Stomach (tissue), 19 donors: ENCODE measurements at places on chromosomes 2 and 18. TPM values are rescaled to one million over a fixed set of nuclear protein-coding genes. Genes with fewer than 3 reads are reported as not detected.

GRCh38 chr2:8312861-8313830, 368.7 kb upstream of the ID2 start:
- no peaks in the 10 kb centered on the region for H3K36me3 ChIP-seq
- H3K4me1 ChIP-seq = no peaks in the 10 kb centered on the region
- no peak overlapping the region for H3K27ac ChIP-seq
- peak; percentile 59 for DNase-seq
- H3K4me3 ChIP-seq = no peak overlapping the region
- no peaks in the 10 kb centered on the region for H3K27me3 ChIP-seq

DNA sequence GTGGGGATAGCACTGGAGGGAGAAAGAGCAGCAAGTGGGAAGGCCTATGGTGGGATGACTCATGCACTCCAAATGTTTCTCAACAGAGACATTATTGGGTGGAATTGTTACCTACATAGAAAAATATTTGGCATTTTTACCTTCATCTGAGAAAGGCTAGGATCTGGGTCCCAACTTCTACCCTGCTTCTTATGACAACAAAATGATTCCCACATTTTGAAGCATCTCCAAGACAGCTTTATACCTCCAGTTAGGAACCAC, 908.9 kb upstream of the GYPC start:
- H3K4me1 ChIP-seq = no peaks in the 10 kb centered on the region
- H3K27me3 ChIP-seq = no peaks in the 10 kb centered on the region
- no peak overlapping the region for H3K27ac ChIP-seq
- no peak overlapping the region for H3K4me3 ChIP-seq

LHCGR gene
- polyA plus RNA-seq = not detected

DNA sequence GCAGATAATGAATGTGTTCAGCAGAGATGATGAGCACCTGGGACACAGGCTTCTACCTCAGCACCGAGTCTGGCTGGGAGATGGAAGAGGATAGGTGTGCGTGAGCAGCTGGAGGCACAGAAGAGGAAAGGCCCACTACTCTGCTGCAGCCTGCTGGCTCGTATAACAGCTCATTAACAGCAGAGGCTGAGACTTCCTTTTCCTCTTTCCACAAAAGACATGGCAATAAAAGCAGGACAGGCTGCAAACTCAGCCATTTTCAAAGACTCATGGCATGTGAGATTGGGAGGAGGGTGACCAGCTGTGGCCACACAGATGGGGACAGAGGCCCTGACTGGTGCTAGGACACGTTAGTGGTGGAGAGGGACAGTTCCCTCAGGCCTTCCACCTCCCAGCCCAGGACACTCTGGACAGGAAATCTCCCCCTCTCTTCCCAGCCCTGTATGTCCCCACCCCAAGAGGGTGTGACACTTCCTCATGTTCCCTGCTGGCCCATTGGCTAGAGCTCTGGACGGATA, 60.3 kb downstream of the CACNB4 start:
- H3K4me1 ChIP-seq = peaks cover 13% of the 10 kb centered on the region
- no peaks in the 10 kb centered on the region for H3K36me3 ChIP-seq
- H3K27ac ChIP-seq = no peak overlapping the region
- H3K4me3 ChIP-seq = no peak overlapping the region

TLX2 gene
- polyA plus RNA-seq = 0.28 TPM

DNA sequence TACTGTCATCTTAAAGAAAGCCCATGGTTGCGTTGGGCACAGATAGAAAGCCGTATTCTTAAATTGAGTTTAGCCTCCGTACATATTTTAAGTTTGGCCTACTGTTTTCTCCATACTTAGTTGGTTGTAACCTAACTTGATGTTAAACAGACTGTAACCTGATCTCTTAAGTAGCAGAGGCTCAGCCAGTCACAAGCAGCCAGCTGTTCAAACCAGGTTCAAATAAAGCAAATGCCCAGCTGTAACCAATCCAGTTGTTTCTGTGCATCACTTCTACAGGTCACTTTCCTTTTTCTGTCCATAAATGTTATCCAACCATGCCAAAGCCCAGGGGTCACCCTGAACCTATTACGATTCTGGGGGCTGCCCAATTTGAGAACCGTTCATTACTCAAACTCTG, 10.0 kb upstream of the THADA start:
- no peaks in the 10 kb centered on the region for H3K4me1 ChIP-seq
- H3K27ac ChIP-seq = no peak overlapping the region
- H3K27me3 ChIP-seq = no peaks in the 10 kb centered on the region
- no peak overlapping the region for H3K4me3 ChIP-seq
- no peak for DNase-seq
- H3K36me3 ChIP-seq = no peaks in the 10 kb centered on the region

FMNL2 gene
- polyA plus RNA-seq = 7.8 TPM

LONRF2 gene
- polyA plus RNA-seq = 0.62 TPM

GRCh38 chr18:50356036-50356945, 18.6 kb upstream of the SKA1 start:
- no peaks in the 10 kb centered on the region for H3K27me3 ChIP-seq
- H3K4me1 ChIP-seq = no peaks in the 10 kb centered on the region
- no peak overlapping the region for H3K27ac ChIP-seq
- H3K36me3 ChIP-seq = no peaks in the 10 kb centered on the region

CABYR gene
- not detected for polyA plus RNA-seq

DNA sequence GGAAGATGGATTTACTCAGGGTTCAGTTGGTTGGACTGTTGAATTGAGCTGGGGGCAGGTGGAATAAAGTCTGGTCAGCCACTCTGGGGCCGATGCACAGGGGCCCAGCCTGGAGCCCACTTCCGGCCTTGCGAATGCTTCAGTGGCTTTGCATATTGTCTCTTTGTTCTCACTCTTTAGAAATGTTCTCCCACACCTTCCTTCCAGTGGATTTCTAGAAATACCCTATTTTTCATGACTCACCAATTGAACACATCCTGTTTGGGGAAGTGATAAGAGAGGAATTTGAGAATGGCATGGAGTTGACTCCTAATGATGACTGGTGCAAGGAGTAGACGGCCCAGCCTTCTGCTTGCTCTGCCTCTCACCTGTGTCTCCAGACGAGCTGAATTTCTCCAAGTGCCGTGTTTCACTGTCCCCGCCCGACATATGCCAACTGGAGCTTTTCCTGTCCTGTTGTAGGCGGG, 28.1 kb downstream of the ASAP2 start:
- no peaks in the 10 kb centered on the region for H3K27me3 ChIP-seq
- no peak overlapping the region for H3K4me3 ChIP-seq
- no peaks in the 10 kb centered on the region for H3K36me3 ChIP-seq
- peak; percentile 64 for DNase-seq

DNA sequence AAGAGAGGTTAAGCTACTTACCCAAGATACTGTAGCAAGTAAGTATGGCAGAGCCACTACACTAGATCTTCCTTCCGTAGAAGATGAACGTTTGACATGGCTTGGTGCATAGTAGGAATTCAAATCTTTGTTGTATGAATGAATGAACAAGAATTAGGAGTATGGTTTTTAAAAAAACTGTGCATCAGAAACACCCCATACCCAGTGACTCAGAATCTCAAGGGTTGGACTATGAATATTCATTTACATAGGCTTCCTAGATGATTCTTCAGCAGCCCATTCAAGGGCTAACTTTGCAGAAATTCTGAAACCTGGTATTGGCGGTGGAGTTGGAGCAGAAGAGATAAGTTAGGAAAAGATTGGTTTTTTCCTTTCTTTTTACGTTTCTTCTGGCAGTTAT, 5.4 kb downstream of the ACTR3 start:
- H3K36me3 ChIP-seq = no peaks in the 10 kb centered on the region
- no peaks in the 10 kb centered on the region for H3K27me3 ChIP-seq
- no peak for DNase-seq
- H3K27ac ChIP-seq = peak overlapping the region; percentile 64
- no peak overlapping the region for H3K4me3 ChIP-seq
- H3K4me1 ChIP-seq = peaks cover 69% of the 10 kb centered on the region

KANSL1L gene
- 4.5 TPM for polyA plus RNA-seq

GRCh38 chr2:112155331-112156151, 17.4 kb downstream of the FBLN7 start:
- H3K4me1 ChIP-seq = no peaks in the 10 kb centered on the region
- no peak for DNase-seq
- H3K36me3 ChIP-seq = no peaks in the 10 kb centered on the region

DNA sequence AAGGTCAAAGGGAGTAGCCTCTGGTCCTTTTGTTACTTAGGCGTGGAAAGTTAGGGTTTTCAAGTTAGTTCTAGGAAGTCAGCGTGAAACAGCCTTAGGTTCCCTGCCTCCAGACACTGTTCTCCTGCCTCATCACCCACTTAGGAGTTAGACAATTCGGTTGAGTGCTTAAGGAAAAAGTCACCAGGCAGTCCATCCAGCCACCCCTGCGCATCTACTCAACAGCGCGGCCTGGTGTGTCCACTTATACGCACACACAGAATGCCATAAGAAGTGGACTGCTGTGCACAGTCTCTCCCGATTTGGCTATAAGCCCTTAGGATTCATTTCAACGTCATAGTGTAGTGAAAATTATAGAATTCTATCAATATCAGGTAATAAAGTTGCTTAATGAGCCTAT, 470.8 kb upstream of the TNP1 start:
- H3K27me3 ChIP-seq = no peaks in the 10 kb centered on the region
- no peak overlapping the region for H3K4me3 ChIP-seq
- H3K27ac ChIP-seq = peak overlapping the region; percentile 41
- H3K4me1 ChIP-seq = peaks cover 3% of the 10 kb centered on the region
- no peak for DNase-seq

- no peaks in the 10 kb centered on the region for H3K36me3 ChIP-seq
- H3K4me3 ChIP-seq = no peak overlapping the region
- no peak overlapping the region for H3K27ac ChIP-seq
- no peaks in the 10 kb centered on the region for H3K4me1 ChIP-seq
- H3K27me3 ChIP-seq = no peaks in the 10 kb centered on the region
- peak; percentile 68 for DNase-seq
Measured at GRCh38 chr2:164430166-164430783, 191.0 kb downstream of the GRB14 start.

CPLX4 gene
- polyA plus RNA-seq = not detected

DNA sequence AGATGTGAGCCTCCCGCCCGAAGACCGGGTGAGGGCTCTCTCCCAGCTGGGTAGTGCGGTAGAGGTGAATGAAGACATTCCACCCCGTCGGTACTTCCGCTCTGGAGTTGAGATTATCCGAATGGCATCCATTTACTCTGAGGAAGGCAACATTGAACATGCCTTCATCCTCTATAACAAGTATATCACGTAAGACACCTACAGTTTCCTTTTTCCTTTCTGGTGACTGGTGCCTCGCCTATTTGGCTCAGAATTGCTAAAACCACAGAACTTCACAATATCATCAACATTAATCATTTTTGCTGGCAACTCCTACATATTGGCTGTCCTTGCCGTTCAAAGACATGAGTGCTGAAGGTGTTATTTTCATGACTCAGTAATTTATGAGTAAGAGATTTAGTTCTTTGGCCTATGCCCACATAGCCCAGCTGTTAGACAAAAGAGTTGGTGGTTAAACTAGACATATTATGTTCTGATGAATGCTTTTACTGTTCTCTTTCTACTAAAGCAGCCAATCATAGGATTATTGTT, 2.2 kb downstream of the STAMBP start:
- H3K27me3 ChIP-seq = no peaks in the 10 kb centered on the region
- H3K4me1 ChIP-seq = peaks cover 7% of the 10 kb centered on the region
- no peak overlapping the region for H3K4me3 ChIP-seq
- DNase-seq = no peak

GRCh38 chr18:79591032-79591308, 88.6 kb upstream of the CTDP1 start:
- no peaks in the 10 kb centered on the region for H3K36me3 ChIP-seq
- no peak for DNase-seq
- H3K4me3 ChIP-seq = no peak overlapping the region
- H3K27me3 ChIP-seq = peaks cover 71% of the 10 kb centered on the region

DNA sequence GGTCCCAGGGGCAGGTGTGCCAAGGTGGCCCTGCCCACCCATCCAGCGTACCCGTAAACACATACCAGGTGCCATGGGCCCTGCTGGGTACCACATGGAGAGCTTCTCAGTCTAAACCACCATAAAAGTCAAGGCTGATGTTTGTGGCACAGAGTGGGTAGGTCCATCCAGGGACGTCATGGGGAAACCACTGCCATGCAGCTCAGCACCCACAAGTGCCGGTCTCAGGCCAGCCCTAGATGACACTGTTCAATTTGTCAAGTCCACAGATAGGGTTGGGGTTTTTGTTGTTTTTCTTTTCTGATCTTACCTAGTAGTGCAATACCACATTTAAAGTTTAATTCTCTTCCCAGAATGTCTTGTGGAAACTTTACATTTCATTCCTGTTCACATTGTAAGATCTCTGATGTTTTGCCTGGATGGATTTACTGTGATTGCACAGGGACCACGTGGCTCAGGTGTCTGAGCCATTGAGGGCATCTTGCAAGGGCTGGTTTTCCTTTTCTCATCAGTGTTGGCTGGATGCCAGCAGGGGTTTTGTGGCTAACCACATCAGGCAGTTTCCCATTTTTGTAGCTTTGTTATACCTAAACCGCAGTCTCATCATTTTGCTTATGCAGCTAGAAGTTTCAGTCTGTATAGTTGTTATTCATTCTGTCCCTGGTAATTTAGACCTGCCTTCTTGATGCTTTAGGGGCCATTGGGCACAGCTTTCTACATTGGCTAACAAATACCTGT, 64.7 kb downstream of the STK25 start:
- peaks cover 89% of the 10 kb centered on the region for H3K36me3 ChIP-seq
- peak; percentile 56 for DNase-seq
- no peaks in the 10 kb centered on the region for H3K4me1 ChIP-seq
- no peak overlapping the region for H3K4me3 ChIP-seq

DNA sequence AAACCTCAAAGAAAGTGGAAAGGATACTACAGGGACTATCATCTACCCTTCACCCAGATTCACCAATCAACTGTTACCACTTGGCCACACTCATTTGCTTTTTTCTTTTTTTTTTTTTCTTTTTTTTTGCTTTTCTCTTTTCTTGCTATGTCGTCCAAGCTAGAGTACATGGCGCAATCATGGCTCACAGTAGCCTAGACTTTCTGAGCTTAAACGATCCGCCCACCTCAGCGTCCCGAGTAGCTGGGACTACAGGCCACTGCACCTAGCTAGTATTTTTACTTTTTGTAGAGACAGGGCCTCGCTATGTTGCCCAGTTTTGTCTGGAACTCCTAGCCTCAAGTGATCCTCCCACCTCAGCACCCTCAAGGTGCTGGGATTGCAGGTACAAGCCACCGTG, 24.0 kb downstream of the BIN1 start:
- DNase-seq = no peak
- peaks cover 100% of the 10 kb centered on the region for H3K4me1 ChIP-seq
- peak overlapping the region; percentile 92 for H3K27ac ChIP-seq
- H3K36me3 ChIP-seq = no peaks in the 10 kb centered on the region
